ENCODE measurements at places on chromosomes 7 and 10.

- DNase-seq: no peak
Measured at GRCh38 chr7:128792471-128793180, 858 bp downstream of the CCDC136 start.

- no peak for DNase-seq
Measured at GRCh38 chr7:82106201-82106600, 336.4 kb upstream of the HGF start.

GRCh38 chr7:158966780-158967390 lies 110.5 kb downstream of the DYNC2I1 start:
- no peak for DNase-seq

DNA sequence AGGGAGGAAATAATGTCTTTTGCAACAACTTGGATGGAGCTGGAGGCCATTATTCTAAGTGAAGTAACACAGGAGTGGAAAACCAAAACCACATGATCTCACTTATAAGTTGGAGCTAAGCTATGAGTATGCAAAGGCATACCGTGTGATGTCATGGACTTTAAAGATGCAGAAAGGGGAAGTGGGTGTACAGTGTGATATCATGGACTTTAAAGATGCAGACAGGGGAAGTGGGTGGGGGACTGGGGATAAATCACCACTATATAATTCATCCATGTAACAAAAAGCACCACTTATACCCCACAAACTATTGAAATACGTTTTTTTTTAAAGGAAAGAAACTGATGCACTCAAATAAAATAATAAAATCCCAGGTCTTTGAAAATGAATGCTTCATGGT lies 29.5 kb downstream of the LYZL2 start:
- no peak for DNase-seq

GRCh38 chr7:72538147-72538546 lies 126.0 kb upstream of the CALN1 start:
- DNase-seq: no peak
